Esophagus muscularis mucosa (tissue), 4 donors: ENCODE measurements at places on chromosomes 5 and 9.

DNA sequence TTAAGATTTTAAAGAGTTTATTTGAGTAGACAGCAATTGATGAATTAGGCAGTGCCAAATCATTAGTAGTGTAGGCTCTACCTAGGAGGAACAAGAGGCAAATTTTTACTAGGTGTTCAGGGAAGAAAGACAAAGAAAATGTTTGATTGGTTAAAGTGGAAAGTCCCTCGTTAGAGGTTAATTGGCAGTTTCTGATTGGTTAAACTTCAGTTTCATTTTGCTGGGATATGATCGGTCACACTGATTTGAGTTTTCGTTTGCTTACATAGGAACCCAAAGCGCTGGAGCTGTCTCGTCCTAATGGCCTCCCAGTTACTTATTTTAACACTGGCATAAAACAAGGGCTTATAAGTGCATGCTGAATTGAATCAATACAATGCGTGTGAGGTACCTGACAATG is 15.1 kb downstream of the DMAC1 start:
- DNase-seq: no peak

DNA sequence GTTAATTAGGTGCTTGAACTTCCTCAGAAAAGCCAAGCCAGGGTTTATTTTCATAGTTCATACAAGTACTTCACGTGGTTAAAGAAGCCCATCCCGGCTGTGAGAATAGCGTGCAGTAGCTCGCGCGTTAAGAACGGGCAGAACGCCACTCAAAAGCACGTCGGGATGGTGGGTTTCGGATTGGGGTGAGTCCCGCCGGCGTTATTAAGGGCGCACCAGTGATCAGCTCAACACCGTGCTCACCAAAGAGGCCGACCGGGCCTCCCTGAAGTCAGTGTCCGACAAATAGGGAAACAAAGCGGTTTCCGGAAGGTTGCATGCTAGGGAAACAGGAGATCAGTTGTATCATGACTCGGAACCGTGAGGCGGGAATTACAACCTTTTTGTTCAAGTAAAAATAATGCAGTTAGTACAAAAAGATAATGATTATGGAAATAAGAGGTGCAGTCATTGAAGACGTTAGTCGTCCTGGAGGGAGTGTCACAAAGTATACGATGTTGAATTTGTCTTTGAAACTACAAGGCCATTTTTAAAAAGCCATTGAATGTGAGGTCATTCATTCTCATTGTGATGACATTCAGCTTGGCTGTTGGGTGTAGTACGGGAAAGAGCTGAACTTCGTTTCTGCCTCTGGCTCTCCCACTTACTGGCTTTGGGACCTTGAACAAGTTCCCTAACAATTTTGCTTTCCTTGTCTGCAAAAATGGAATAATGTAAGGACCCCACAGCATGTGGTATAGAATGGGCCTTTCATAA is 992 bp downstream of the SETD9 start:
- no peak for DNase-seq

DNA sequence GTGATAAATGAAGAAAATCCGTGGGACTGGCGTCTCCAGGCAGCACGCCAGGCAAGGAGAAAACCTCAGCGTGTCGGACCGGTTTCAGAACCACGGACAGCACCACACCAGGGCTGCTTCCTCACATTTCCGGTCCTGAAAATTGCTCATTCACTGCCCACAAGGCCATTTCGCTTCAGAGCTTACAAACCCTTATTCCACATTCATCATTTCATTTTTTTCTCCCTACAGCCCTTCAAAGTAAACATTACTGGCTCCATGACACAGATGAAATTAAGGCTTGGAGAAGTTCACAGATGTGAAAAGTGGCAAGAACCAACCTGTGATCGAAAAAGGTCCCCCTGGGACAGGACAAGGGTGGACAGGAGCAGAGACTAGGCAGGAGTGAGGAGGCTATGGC is 1.5 kb upstream of the GPRIN1 start:
- DNase-seq: no peak

- no peak for DNase-seq
These were observed 413.3 kb upstream of the IRX1 start for GRCh38 chr5:3182133-3182876.

DNA sequence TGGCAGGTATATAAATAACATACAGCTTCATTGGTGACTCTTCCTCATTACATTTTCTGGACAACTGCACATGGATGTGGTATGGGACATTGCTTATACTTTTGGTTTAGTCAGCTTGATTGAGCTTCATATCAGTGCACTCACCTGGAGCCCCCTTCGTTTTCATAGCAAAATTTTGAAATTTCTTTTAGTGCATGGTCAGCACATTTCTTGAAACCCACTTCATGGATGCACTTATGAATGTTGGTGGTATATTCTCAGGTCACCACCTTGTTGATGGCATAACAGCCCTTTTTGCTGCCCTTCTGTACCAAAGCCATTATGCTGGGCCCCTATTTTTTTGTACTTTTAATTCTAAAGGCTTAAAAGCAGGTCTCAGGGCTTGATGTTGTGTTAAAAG is 16.7 kb upstream of the LRRC70 start:
- DNase-seq: no peak

DNA sequence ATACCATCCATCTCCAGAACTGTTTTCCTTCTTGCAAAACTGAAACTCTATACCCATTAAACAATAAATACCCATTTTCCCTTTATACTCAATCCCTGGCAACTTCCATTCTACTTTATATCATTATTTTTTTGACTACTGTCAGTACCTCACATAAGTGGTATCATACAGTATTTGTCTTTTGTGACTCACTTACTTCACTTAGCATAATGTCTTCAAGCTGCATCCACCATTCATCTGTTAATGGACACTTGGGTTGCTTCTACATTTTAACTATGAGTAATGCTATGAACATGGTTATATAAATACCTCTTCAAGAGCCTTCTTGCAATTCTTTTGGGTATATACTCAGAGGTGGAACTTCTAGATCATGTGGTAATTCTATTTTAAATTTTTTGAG is 11.6 kb upstream of the TYRP1 start:
- DNase-seq: no peak

- no peak for DNase-seq
These were observed 340.6 kb downstream of the ASTN2 start for GRCh38 chr9:117074342-117074662.

DNA sequence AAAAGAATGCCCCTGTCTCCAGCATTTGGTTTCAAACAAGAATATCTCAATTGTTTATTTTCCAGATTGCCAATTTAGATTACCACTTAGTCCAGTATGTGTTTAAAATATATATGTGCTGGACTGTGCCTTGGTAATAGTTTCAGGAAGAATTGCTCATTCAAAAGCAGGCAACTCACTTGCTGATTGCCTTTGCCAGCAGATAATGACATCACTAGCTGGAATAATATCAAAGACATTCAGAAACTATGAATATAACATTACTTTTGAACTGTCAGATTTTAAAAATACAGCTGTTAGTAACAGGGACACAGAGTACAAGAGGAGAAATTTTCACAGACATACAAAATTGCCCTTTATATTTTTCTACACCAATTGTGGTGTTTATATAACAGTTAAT is 96.0 kb upstream of the ITGA2 start:
- no peak for DNase-seq

DNA sequence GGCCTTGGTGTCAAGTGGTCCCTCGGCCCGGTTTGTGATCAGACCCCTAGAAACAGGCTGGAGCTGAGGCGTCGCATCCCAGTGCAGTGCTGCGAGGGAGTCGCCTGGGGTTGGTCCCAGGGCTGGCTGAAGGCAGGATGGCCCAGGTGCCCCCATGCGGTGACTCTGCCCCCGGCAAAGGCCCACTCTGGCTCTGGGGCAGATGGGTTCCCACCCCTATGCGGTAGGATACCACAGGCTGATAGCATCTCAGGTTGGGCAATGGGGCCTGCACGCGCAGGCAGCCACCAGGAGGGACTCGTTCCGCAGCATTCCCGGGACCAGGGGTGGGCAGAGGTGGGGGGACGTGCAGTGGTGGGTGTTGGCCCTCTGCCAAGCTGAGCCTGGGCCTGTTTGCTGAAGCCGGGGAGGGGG is 86.0 kb downstream of the RXRA start:
- DNase-seq: no peak

DNA sequence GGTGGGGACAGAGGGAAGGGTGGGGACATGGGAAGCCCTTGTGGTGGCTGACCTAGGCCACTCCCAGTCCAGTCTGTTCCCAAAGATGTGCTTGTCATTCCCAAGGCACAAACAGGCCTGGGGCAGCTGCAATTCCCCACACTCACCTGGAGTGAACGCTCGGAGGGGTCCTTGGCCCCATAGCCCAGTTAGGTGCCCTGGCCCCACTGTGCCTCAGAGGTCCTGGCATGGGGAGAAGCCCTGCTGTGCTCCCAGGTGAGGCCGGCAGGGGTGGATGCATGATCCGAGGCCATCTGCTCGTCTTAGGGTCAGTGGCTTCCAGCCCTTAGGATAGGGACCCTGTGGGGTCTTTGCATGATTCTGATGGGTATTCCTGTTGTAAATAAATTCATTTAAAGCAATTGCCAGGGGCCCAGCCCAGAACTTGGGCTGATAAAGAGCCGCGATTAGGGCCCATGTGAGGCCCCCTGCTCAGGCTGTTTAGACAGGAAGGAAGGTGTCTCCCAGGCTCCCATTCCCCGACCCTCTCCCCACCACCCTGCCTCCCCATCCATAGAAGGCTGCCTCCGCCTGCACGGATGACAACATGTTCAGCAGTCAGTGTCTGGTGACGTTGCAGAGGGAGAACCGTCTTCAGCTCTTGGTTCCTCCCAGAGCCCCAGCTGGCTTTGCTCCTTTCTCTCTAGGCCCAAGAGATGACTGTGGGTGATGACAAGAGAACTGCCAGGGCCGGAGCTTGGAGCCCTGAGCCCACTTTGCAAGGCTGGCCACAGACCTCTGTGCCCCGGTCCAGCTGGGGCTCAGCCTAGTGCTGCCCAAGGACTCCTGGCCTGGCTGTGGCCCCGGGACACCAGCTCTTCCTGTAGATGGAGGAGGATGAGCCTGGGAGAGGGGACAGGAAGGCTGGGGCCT is 28.4 kb upstream of the IRX4 start:
- no peak for DNase-seq

DNA sequence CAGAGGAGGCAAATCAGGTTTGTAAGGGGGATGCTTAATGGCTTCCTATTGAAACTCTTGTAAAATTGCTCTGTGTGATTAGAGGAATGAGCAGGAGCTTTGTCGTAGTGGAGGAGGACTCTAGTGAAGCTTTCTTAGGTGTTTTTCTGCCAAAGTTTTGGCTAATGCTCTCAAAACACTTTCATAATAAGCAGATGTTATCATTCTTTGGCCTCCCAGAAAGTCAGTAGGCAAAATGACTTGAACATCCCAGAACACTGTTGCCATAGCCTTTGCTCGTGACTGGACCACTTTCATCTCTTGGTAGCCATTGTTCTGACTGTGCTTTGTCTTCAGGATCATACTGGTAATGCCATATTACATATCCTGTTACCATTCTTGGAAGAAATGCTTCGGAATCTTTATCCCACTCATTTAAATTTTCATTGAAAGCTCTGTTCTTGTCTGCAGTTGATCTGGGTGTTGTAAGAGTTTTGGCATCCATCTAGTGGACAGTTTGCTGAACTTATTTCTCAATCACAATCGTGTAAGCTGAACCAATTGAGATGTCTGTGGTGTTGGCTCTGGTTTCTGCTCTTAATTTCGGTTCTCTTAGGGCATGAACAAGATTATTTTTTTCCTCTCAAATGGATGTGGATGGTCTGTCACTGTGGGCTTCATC is 187.6 kb downstream of the COMMD10 start:
- no peak for DNase-seq
